Right kidney (tissue), 9 donors: ENCODE measurements at places on chromosomes 11 and 22.
A peak's percentile ranks its signal among the peaks of the same experiment; 100 is the strongest.

DNA sequence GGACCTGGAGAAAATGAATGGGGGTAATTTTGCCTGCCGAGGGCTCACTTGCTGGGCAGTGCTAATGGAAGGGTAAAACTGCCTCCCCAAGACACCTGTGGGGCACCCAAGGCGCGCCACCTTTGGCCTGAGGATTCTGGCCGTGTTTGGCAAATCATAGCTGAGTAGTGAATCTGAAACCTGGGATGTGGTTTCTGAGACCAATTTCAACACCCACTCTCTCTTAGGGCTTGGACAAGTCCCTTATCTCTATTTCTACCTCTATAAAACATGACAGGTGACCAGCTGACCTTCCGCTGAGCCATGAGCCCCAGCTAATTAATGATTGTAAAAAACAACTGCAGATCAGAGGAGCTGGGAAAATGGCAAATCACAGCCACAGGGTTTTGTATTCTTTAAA, 1.5 kb upstream of the PACSIN3 start:
- DNase-seq, result peak; percentile 35

GRCh38 chr22:28424427-28425080, 255.1 kb downstream of the TTC28 start:
- DNase-seq, result no peak

- no peak for DNase-seq
Measured at GRCh38 chr11:44623341-44623730, 57.9 kb downstream of the CD82 start.

DNA sequence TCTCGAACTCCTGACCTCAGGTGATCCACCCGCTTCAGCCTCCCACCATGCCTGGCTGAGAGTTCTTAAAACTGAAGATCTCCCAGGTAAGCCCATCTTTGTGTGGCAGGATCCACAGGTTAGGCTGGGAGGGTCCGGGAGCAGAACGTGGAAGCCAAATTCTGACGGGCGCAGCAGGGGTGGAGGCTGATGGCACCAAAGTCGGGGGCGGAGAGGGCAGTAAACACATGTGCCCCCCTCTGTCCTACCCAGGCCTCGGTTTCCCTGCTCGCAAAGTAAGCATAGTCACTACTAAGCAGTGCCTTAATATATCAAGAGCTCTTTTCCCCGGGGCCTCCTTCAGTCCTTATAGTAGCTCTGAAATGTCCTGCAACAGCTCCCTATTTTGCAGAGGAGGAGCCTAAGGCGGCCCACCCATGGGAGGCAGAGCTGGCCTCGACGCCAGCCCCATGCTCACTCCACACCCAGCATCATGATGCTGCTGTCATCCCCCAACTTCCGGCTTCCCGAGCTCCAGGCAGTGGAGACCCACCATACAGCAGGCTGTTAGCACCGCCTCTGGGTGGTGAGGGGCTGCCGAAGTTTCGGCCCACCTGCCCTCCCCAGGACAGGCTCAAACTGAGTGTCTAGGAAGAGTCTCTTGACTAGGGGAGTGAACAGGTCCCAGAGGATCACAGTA, 230.0 kb downstream of the CTTN start:
- DNase-seq, result no peak

GRCh38 chr22:43476751-43477725, 65.2 kb downstream of the MPPED1 start:
- no peak for DNase-seq

DNA sequence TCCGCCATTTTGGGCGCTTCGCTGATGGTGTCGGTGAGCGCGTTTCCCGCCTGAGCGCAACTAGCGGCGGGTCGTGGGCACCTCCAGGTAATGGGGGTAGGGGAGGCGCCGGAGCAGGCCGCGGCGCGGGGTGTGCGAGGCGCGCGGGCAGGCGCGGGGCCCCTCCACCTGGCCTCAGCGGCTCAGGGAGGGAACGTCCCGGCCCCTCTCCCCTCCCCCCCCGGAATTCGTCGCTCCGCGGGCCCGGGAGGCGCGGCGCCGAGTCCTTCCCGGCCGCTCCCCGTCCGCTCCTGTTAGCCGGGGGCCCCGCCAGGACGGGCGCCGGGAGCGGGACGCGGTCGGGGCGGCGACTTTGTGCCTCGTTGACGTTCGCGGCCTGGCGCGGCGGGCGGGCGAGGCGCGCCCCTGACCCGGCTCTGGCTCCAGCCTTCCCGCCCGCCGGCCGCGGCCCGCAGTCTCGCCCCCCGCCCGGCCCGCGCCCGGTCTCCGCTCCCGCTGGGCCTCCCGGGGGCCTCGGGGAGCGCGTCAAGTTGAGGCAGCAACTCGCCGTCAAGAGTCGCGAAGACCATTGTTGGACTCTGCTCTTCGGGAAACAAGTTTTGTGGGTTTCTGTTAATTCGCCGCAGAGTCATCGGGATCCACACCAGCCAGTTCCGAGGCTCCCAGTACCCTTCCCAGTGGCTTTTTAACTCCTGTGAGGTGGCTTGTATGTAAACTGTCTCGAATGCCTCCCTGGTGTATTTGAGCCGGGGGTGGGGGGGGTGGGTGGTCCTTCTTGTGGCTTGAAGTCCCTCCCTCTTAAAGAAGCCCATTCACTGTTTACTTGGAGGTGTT, at the start of gene PPP6R3:
Gene PPP6R3 (plus strand): TSS at position 12 of the 834 bp plus-strand sequence. CDS start 76,913 bp downstream, outside the sequence.
- peak; percentile 97 for DNase-seq

- no peak for DNase-seq
Measured at GRCh38 chr11:4044976-4045646, 49.5 kb upstream of the RRM1 start.

DNA sequence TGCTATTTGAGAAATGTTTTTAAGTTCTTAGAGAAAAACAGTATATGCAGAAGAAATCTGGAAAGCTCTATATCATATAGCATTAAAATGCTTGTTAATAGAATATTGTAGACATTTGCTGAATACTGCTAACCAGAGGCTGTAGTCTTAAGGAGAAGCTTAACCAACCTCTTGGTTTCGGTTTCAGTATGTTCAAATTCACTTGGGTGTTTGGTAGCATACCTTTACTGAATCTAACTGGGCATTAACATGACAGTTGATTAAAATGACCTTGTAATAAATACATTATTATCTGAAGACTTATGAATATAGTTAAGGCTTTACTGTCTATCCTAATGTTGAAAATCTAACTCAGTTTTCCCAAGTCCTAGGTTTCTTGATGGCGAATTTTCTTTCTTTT, 5.4 kb downstream of the PCF11 start:
- DNase-seq, result no peak

- no peak for DNase-seq
Measured at GRCh38 chr22:39932918-39933649, 27.1 kb upstream of the TMA7B start.

GRCh38 chr22:42702675-42703074, 18.0 kb downstream of the A4GALT start:
- no peak for DNase-seq

DNA sequence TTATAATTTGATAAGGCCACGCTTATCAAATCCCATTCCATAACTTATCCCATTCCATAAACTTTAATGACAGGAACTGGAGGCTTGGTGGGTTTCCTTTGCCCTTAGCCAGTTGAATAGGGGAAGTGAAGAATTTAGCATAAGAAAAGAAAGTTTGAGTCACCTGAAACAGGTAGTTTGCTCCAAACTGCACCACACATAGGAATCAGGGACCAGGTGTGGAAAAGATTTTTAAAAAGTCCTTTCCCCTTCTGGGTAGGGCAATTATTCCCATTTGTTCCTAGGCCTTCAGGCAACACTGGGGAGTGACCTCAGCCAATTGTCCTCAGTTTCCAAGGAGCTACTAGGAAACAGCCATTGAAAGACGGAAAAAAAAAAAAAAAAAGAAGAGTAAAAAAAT, 525.7 kb upstream of the CNTN5 start:
- DNase-seq, result no peak

DNA sequence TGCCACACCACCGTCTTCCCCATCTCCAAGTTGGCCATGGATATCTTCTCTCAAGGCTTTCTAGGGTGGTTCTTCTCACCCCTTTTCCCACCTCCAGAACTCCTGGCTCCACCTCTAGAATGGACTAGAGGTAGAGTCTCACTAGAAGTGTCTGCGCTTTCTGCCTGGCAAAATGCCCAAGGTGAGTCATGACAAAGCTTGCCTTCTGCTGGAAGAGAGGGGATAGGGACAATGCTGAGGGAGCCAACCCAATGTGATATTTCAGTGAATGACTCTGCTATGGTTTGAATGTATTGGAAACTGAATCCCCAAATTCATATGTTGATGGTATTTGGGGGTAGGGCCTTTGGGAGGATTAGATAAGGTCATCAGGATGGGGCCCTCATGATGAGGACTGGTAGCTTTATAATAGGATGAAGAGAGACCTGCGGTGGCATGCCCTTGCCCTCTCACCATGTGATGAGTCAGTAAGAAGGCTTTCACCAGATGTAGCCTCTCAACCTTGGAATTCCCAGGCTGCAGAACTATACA, 4.1 kb upstream of the CD82 start:
- DNase-seq, result no peak

DNA sequence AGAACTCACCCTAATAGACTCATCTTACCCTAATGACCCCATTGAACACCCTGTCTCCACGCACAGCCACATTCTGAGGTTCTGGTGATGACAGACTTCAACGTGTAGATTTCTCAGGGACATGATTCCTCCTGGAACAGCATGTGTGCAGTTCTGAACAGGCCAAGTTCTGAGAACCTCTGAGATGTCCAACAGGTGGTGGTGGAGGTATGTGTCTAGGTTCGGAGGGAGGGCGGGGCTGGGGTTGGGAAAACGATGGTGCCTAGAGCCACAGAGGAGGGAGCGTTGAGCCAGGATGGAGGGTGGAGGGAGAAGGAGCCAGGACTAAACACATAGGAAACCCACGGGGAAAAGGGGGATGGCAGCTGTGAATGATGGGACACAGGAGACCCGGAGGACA, 43.4 kb upstream of the FBLN1 start:
- no peak for DNase-seq

DNA sequence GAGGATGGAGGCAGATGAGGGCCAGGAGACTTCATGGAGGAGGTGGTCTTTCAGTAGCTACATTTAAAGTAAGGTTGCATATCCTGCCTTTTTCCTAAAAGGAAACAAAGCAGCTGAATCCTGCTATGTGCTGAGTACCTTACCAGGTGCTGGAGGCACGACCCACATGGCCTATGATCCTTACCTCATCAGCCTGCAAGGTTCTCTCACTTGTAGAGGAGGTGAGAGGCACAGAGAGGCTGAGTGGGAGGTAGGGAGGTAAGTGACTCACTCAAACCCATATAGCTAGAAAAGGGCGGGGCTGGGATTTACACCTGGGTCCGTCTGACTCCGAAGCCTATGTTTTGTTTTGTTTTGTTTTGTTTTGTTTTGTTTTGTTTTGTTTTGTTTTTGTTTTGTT, 75.8 kb downstream of the BUD13 start:
- DNase-seq, result no peak

DNA sequence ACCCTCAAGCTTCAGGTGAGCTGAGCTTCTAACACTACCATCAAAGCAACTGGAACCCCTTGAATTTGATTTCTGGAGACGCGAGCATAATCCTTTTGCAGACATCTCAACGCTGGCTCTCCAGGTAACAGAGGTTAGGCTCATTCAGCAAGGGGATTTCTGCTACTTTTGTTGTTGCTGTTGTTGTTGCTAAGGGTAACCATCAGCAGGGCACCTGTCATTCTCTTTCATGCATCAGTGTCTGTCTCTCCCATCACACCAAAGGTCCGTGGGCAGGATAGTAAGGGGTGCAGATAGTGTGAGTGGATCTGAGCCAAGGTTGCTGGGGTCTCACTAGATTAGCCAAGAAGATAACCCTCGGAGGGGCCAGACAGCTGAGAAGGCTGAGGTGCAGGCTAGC, 90.3 kb downstream of the TP53I11 start:
- no peak for DNase-seq

- DNase-seq, result no peak
Measured at GRCh38 chr22:48838846-48839730, 988.6 kb downstream of the BRD1 start.

DNA sequence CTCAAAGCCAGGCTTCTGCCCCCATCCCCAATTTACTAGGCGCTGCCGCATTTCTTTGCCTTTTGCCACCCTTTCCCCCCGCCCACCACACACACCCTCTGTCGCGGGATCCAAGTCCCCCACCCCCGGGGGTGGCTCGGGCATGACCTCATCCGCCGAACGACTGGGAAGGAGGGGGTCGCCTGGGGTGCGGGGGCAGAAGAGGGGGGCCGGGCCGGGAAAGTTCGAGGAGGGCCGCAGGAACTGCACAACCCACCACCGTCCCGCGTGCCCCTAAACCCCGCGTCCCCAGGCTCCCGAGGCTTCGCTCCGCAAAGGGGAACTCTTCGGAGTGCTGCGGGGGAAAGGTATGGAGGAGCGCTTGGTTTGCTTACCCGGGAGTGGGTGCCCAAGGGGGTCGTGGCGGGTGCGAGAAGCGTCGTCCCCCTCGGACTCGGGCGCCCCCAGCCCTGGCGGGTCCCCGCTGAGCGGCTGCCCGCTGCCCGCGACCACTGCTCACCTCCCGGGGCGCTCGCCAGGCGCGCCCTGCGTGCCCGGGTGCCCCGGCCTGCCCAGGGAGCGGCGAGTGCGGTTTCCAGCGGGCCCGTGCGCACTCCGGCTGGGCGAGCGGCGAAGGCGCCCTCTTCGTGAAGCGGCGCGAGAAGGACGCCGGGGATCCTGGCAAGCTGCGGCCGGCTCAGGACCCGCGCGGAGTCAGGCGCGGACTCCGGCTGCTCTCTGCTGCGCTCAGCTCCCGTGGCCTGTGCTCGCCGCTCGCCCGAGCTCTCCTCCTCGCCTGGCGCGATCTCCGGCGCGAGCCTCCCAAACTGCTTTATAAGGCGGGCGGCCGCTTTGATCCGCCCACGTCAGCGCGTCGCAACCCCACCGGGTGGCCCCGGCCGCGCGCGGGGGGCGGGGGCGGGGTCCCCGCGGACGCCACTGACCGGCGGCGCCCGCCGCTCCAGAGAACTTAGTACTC, 4.0 kb upstream of the WNT11 start:
- DNase-seq, result peak; percentile 89

DNA sequence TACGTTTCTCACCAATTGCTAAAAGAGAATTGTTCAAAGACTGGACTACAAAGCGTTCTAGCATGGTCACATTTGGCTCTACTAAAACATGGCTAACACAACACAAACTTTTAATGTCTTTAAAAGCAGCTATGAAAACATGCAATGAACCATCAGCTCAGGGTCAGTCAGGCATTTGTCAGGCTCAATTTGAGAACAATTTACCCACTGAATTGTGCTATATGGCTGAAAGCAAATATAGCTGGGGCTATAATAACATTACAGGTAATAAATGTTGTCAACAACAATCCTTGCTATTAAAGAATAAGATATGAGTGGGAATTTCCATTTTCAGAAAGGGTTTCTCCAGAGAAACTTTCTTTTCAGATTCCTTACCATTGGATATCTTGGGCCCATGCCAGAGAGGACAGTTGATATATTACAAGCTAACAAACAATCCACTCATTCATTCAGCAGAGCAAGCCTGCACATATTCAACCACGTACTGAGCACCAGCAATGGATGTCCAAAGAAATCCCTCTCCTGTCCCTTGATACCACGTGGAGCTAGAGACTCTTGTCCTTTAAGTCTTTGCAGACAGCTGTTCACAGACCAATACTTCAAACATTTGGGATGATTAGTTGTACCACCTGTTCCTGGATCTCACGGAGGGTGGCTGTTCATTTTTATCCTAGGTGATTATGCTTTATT, 82.5 kb upstream of the DDI1 start:
- DNase-seq, result no peak
